ENCODE measurements at places on chromosomes 1 and 21.

GRCh38 chr1:245480393-245481120 lies 325.8 kb downstream of the KIF26B start:
- DNase-seq: no peak

GRCh38 chr1:228194436-228194835 lies 13.4 kb upstream of the OBSCN start:
- no peak for DNase-seq

- no peak for DNase-seq
Measured at GRCh38 chr21:45613881-45614280, 29.6 kb upstream of the PCBP3 start.

- no peak for DNase-seq
Measured at GRCh38 chr1:202005958-202006357, 4.4 kb upstream of the ELF3 start.

- no peak for DNase-seq
Measured at GRCh38 chr1:217388522-217389065, 242.3 kb downstream of the GPATCH2 start.

DNA sequence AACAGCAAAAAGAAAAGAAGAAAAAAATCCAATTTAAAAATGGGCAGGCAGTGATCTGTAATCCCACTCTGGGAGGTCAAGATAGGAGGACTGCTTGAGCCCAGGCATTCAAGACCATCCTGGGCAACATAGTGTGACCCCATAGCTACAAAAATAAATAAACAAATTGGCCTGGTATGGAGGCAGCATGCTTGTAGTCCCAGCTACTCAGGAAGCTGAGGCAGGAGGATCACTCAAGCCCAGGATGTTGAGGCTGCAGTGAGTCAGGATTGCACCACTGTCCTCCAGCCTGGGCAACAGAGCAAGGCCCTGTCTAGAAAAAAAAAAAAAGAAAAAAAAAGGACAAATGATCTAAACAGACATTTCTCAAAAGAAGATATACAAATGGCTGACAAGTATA lies 99.6 kb downstream of the EIF4G3 start:
- no peak for DNase-seq
